ENCODE measurements at places on chromosomes 4 and X.

DNA sequence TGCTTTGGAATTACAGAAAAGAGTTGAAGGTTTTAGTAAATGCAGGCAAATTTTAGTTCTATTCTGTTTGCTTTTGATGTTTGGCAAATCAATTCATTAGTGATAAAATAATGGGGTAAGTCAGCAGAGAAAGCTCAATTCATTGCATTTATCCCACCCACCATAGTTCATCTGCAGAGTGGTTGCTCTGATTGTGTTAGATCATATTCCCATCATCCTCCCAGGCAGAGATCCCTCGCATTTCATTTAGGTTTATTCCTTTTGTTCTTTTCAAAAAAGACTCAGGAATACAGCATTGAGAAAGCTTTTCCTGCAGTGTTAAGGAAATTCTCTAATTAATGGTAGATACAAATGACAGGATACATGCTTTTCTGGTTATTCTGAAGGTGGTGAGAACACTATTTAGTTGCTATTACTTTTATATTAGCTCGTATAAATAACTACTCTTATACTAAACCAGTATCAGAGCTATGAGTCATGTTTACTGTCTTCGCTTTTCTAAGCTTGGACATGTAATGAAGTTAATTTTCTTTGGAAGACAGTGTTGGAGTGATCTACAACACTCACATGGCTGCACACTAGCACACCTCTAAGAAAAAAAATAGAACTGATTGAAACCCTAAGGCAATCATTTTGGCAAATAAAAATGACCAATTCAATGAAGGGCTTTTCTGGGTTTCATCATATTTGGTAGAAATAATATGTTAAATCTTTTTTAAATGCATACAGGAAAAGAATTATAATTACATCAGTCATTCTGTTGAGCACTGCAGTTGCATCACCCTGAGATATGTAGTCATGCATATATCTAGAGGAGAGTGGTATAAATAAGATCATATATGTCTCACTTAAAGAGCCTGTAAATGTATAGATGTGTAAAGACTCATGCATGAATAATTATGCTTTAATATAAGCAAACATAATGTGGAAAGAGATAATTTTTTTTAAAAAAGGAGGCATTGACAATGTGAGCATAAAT lies 351.6 kb downstream of the PCDH7 start:
- no peak for DNase-seq

DNA sequence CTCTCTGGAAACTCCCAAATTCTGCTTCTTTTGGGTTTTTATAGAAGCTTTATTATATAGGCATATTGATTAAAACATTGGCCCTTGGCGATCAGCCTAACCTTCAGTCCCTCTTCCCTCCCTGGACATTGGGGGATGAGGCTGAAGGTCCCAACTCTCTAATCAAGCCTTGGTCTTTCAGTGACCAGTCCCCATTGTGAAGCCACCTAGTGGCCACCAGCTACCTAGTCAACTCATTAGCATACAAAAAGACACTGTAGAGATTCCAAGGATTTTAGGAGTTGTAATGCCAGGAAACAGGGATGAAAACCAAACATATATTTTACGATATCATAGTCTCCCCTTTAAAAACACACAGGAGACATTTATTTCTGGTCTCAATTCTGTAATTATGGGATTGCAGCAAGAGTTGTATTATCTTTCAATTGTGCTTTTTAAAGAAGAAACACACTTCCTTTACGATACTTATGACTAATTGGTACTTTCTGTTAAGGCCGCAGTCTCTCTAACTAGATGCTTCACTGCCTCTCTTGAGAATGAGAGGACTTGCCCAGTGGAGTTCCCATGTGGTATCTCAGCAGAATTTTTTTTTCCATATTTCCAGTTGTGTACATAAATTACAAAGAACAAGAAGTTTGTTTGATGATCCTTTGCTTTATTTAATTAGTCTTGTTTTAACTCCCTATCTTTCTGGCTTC lies 58.2 kb downstream of the WDR17 start:
- DNase-seq, result no peak

- DNase-seq, result peak; percentile 17
Observed at GRCh38 chr4:145481164-145481941, at the start of gene SMAD1. TSS of gene SMAD1 (plus strand) at chr4:145481853. CDS start at chr4:145514614, 32,761 bp downstream.

- DNase-seq, result no peak
Observed at GRCh38 chr4:177964061-177964460, 521.8 kb upstream of the AGA start.

DNA sequence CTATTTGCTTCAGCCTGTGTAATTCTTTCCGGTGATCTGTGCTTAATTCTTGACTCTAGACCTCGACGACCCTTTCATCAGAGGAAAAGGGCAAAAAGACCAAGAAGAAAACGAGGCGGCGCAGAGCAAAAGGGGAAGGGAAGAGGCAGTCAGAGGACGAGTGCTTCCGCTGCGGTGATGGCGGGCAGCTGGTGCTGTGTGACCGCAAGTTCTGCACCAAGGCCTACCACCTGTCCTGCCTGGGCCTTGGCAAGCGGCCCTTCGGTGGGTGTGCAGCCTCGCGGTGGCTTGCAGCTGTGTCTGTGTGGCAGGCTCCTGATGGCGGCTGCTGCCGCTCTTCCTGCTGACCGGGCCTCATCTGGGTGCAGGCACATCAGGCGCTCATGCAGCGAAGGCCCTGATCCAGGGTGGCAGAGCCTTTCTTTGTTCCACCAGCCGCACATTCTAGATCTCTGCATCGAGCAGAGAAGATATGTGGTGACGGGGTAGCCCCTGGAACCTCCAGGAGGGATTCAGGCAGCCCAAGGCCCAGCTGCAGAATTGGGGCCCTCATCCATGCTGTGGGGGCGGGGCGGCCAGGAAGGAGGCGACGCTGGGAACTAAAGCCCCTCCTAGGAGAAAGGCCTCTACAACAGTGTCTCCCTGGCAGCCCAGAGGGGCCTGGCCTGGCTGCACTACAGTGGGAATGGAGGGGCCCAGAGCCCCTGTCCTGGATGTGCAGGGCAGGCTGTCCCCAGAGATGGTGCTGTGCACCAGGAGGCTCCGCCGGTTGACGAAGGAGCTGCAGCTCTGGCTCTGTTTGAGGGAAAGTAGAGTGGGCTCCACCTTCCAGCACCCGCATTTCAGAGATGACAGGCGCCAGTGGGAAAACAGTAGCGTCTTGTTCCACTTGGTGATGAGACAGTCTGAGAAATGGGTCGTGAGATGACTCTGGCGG lies 32.1 kb downstream of the NELFA start:
- DNase-seq, result no peak

- DNase-seq, result no peak
Observed at GRCh38 chr4:154643493-154643892, 31.0 kb upstream of the FGG start.

- no peak for DNase-seq
Observed at GRCh38 chr4:147025042-147025441, 79.4 kb upstream of the TTC29 start.

GRCh38 chr4:127631420-127631819 lies 1.3 kb upstream of the INTU start:
- no peak for DNase-seq

GRCh38 chr4:92791871-92792440 lies 488.2 kb downstream of the GRID2 start:
- DNase-seq, result no peak

DNA sequence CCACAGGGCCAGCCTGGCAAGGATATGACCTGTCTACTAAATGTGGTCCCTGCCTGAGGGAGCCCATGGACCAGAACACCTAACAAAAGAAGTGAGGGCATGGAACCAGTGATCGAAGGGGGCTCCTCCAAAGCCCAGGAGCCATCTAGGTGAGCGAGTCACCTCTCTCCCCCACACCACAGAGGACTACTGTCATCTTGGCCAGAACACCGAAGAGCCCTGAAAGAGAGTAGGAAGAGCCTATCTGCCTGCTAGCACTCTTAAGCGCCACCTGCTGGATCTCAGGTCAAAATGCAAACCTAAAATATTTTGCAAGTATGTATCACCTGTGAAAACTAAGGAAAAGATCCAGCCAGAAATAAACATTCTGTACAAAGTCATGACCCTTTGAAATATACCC lies 137.9 kb upstream of the ZXDB start:
- DNase-seq, result no peak

- no peak for DNase-seq
Observed at GRCh38 chr4:8207314-8207713, 8.2 kb downstream of the SH3TC1 start.

GRCh38 chr4:146029939-146030710 lies 91.5 kb upstream of the ZNF827 start:
- DNase-seq, result no peak

GRCh38 chr4:75494563-75494962 lies 19.6 kb downstream of the RCHY1 start:
- no peak for DNase-seq

GRCh38 chr4:166092797-166093290 lies 219.8 kb downstream of the TLL1 start:
- DNase-seq, result no peak

DNA sequence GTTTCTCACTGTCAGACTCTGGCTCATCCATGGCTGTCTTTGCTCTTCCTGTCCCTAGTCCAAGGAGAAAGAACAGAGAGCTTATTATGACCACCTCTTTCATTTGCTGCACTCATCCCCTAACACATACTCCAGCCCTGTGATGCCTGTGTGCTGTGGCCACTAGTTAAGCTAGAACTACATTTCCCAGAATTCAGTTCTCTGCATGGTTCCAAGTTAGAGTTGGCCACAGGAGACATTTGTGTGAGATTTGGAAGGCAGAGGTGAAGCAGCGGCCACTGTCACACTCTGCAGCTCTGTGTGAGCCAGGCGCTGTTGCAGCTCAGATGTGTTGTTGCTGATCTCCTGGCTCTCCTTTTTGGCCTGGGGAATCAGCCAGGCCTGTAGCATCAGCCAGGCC lies 188.2 kb upstream of the ATP6AP2 start:
- no peak for DNase-seq

GRCh38 chr4:81562093-81562492 lies 90.4 kb upstream of the RASGEF1B start:
- DNase-seq, result no peak

DNA sequence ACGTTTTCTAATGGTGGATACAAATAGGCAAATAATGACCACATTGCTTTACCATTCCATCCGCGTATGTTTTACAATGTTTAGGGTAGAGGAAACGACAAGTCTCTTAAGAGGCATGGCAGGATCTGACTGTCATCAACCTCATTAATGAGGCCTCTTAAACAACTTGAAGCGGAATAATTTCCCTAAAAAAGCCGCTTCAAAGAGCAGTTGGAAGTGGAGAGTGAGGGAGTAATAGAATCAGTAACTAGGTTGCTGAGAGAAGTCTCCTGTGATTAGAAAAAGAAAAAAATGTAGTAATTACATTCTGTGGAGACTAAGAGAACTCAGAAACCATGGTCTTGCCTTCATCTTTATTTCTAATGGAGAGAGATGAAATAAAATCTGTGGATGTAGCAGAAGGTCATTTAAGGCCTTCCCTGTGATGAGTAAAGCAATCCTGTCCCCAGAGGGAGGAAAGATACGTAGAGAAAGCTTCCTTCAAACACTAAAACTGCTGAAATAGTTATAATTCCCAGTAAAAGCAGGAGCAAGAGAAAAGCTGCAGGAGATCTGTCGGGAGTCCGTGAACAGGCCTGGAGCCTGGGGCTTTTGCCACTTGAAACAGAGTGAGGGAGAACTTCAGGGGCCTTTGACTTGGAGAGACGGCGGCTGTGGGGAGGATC lies 11.1 kb upstream of the SEPSECS start:
- DNase-seq, result no peak

Data from cortex of kidney (tissue), 1 donor.